NCI-H1092 treated with DMSO at 0.1 percent for 48 hours (cell line): ENCODE measurements at places on chromosomes 7 and 10.

DNA sequence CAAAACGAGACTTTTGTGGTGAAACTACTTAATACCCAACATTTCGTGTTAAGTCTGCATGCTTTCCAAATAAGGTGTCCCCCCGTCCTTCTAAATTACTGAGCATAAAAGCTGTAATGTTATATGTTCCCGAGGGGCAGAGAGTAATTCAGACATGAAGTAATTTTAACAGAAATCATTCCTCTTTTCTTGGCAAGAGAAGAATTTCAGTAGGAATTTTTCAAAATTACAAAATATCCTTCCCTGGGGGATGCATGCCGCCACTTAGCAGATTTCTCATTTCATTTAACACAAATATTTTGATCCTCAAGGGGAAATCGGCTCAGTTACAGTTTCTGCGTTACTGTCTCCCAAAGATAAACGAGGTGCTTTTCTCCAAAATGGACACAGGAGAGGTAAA, 213.2 kb upstream of the RHOBTB1 start:
- no peak for DNase-seq

DNA sequence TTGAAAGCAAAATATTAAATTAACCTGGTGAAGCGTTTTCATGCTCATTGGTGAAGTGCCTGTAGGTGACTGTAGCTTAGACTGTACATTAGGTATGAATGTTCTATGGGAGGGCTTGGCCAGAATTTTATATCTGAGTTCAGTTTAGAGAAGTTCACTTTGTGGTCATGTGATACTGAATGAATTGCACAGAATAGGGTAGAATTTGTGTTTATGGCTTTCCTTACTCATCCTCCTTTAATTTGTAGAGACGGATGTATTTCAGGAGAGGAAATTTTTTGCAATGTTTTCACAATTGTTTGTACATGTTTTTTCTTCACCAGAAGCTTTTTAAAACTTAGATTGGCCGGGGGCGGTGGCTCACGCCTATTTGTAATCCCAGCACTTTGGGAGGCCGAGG, 32.3 kb downstream of the REEP3 start:
- DNase-seq: no peak

DNA sequence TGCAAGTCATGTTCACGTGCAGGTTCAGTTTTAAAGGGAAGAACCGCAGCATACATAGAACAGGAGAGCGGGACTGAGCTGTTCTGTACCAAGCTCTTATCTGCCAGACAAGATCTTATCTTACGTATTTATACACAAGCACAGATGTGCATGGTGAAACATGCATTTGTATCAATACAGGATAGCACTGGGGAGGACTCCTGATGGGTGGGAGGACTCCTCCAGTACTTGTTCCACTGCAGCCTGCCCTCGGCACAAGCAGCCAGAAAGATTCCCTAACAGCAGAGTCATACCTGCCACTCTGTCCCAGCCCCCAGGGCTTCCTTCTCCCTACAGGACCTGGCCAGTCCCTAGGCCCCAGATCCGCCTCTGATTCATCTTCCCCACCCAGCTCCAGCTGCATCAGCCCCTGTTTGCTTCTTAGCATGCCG, 13.2 kb upstream of the PRKCQ start:
- DNase-seq: no peak

DNA sequence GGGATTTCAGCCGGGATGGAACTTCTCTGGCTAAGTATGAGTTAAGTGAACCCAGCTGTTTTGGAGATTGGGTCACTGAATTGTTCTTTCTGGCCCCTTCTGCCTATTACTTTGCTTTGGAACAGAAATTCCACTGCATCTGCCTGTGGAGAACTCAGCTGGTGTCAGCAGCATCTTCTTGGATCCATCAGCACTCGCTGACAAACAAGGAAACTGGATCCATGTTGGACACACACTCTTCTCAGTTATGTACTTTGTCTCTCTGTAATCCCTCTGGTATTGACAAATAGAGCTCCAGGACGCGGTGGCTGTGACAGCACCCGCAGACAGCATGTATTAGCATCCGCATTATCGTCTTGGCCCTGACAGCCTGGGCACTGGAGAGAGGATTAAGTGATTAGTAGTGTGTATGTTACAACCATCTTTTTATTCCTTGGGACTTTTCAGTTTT, 73.0 kb upstream of the BMPER start:
- DNase-seq: no peak

DNA sequence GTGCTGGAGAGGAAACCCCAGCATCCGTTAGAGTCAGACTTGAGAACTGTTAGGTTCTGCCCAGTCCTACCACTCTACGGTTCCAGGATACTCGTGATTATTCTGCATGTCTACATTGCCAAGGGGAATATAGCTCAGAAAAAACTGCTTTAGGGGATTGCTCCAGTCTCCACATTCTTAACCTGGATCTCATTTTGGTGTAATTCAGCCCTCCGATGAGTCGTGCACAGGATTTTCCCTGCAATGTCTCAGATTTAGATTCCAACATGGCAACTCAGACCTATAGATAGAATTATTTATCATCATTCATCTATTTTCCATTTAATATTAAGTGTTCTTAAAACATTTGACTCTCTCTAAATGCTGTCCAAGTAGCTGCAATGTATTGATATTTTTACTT, 121.1 kb upstream of the ZEB1 start:
- DNase-seq: no peak

DNA sequence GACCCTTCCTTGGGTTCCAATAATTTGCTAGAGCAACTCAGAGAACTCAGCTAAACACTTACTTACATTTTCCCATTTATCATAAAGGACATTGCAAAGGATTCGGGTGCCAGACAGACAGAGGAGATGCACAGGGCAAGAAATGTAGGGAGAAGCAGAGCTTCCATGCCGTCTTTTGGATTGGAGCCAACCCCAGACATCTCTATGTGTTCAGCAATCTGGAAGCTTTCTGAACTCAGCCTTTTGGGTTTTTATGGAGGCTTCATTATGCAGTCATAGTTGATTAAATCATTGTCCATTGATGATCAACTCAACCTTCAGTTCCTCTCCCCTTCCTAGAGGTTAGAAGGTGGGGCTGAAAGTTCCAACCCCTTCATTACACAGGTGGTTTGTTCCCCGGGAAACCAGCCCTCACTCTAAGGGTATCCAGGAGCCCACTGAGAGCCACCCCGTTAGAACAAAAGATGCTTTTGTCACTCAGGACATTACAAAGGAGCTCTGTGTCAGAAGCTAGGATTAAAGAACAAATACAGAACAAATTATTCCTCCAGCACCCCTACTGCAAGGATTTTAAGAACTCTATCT, 211.9 kb upstream of the VSTM2A start:
- DNase-seq: no peak

- DNase-seq: no peak
Measured at GRCh38 chr7:86932038-86932512, 127.4 kb downstream of the ELAPOR2 start.

DNA sequence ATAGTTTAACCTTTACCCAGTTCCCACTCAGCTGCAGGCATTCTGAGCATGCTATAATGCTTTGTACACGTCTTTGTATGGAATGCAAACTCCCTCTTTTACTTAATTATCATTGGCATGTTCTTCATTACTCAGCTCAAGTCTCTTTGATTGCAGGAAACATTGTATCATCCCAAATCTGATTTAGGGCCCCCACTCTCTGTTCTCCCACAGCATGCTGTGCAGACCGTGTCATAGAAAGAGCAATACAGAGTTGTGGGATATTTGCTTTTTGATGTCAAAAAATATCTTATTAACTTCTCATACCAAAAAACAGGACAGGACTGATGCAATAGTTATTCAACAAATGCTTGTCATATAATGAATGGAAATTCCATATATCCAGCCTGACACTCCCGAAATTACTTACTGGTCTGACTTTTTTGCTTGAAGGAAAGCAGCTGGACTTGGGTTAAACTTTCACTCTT, 1081.5 kb upstream of the C7orf33 start:
- no peak for DNase-seq
